ENCODE measurements at places on chromosomes 11 and 22.
A peak's percentile ranks its signal among the peaks of the same experiment; 100 is the strongest.

DNA sequence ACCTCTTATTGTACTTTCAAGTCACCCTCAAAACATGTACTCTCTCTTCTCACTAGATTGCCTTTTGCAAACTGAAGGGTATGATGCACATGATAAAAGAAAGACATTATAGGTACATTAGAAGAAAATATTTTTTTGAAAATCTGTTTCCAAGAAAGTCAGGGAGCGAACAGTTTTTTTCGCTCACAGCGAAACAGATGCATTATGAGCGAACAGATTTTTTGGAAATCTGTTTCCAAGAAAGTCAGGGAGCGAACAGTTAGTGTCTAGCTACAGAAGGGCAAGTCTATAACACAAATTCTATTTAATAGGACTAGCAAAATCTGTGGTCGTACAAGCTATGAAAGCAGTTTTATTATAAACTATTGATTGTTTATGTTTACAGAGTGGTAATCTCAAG lies 296.2 kb upstream of the ANO3 start:
- DNase-seq = no peak

GRCh38 chr11:95699631-95700470 lies 89.7 kb downstream of the FAM76B start:
- no peak for DNase-seq

DNA sequence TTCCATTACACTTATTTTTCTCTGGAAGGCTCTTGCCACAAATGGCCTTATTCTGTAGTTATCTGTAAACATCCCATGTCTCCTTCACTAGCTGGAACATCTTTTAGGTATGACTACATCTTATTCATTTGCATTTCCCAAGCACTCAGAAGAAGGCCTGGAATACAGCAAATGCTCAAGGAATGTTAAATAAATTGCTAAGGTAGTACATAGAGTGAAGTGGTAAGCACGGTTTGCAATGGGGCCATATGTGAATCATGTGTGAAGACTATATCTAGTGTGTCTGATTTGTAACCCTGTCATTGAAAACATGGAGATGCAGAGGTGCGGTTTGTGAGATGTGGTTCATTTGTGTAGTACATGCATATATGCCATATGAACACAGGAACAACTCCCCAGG lies 33.5 kb downstream of the GDPD4 start:
- no peak for DNase-seq

- no peak for DNase-seq
Observed at GRCh38 chr11:117620086-117620485, 176.9 kb downstream of the DSCAML1 start.

- DNase-seq = no peak
Observed at GRCh38 chr11:16966930-16967671, 47.1 kb downstream of the PLEKHA7 start.

DNA sequence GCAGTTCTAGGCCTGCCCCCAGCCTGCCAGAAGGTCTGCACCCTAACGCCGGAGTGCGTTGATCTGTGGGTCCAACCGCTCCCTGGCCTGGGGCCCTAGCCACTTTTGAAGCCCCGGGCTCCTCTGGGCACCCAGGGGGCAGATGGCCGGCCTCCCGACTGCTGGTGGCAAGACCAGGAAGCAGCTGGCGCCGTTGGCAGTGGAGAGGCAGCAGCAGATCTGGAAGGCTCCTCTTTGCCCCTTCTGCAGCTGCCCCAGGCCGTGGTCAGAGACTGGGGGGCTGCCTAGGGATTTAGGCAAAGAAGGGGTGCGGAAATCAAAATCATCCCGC lies 445 bp upstream of the VWCE start:
- no peak for DNase-seq

GRCh38 chr22:21858025-21858764 lies 9.2 kb downstream of the MAPK1 start:
- DNase-seq = no peak

DNA sequence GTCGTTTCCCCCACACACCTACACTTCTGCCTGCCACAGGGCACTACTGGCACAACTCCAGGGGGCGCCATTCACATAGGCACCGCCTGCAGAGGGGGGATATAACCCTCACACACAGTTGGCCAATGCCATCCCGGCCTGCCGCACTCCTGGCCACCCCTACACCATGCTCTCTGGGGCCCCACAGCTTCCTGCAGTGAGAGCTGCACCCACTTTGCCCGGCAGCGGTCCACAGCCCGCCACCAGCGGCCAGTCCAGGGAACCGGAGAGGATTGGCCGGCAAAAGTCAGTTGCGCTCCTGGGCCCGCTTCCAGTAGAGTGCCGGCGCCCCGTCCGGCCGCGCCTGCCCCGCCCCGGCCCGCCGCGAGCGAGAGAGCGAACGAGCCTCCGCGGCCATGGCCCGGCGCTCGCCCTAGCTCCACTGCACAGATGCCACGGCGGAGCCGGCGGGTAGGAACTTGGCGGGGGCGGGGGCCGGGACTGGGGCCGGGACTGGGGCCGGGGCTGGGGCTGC lies 25.6 kb upstream of the SUSD2 start:
- DNase-seq = peak; percentile 49

DNA sequence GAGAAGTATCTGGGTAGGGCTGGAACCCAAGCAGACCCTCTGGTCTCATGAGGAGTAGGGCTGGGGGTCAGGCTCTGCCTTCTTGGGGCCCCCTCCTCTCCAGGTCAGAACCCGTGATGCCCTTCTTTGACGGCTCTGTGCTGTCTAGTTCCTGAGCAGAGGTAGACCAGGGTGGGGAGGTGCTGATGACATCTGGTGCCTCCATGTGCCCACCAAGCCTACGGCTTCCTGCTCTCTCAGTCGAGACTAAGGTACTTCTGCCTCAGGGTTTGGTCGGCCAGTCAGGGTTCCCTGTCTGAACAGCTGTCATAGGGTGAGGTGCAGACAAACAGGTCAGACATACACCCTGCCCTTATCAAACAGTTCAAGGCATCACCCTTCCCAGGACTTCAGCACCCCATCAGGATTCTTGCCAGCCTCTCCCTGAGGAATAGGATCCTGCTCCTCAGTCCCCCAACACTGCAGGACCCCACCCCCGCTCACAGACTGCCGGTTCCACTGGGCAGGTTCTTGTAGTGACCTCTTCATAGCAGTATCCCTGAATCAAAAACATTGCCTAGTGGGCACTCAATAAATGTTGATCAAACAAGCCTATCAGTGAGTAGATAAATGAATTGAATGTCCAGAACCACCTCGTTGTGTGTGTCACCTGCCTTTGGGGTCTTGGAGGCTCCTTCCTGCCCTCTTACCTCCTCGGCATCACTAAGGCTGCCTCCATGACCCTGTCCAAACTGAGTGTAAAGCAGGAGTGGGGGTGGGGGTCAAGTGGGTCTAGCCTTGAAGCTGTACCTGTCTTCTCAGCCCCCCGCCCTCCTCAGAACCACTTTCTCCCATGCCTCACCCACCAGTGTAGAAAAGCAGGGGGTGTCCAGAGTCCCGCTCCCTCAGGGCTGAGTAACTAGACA lies 158.2 kb downstream of the BUD13 start:
- DNase-seq = no peak

DNA sequence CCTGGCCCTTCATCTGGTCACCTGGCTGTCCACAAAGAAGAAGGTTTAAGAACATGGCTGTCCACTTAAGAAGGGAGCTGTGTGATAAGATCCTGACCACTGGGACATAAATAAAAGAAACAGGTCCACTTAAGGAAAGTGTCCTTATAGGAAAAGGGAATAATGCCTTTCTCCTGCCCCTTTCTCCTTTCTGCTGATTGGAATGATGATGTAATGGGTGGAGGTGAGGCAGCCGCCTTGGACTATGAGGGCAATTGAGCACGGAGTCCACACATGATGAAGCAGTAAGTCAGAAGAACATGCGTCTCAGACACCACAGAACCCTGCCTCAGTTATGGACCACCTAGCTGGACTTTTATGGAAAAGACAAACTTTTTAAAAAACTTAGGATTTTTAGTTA lies 401.1 kb downstream of the SHANK2 start:
- no peak for DNase-seq

DNA sequence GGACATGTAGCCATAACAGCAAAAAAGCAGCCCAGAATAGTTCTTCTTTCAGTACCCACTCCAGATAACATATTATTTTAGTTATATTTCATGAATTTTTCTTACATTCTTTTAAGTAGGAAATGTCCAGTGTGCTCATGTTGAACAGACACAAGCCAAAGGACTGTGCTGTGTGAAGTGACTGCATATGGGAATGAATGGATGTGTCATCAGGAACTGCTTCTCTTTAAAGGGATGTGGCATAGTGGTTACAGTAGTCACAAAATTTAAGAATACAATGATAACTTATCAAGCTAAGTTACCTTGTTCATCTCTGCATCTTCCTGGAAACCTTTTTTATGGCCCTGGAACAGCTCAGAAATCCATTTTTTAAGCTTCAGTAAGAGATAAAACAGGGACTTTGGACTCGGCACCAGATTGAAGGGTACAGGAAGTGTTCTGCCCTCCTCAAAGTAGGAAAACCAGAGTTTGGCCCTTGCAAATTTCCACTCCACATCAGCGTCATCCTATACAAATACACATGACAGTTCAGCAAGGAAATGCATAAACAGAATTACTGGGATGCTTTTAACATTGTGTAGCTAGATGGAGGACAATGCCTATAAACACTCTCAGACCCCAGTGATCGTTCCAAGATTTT lies 112.8 kb downstream of the TRPC6 start:
- no peak for DNase-seq

GRCh38 chr11:35103366-35104208 lies 35.4 kb upstream of the CD44 start:
- DNase-seq = no peak

- DNase-seq = no peak
Observed at GRCh38 chr11:17378655-17379054, 9.8 kb downstream of the KCNJ11 start.

GRCh38 chr11:95487391-95487790 lies 256.4 kb upstream of the SESN3 start:
- no peak for DNase-seq

DNA sequence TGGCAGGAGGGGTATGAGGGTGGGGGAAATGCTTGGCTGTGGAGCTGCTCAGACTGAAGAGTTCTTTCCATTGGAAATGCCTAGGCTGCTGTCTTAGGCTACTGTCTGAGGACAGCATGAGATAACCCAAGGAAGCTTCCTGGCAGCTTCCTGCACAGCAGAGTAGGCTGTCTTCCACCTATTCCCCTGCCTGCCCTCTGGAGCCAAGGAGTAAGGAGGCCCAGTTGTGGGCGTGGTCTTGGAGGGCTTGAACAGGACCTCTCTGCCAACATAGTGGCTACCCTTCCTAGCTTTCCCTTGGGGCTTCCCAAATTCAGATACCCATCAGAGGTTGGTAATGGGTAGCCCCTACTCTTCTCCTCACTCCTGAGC lies 25.9 kb downstream of the PHLDB1 start:
- no peak for DNase-seq

DNA sequence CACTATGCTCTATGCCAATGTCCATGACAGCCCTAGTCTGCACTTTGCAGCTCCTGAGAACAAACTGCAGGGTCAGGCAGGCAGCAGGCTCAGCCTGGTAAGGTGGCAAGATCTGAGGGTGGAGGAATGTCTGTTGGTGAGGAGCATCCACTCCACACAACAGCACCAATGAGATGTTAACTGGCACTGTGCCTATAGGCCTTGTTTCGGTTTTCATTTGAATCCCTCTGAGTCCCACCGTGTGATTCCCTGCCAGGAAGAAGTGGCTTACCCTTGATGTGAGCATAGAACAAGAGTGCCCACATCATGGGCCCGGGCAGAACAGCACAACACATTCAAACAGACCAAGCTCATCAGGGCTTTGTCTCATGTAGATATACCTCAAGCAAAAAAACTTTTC lies 44.1 kb upstream of the CHRM4 start:
- no peak for DNase-seq

- no peak for DNase-seq
Observed at GRCh38 chr22:29524442-29525191, 28.9 kb downstream of the THOC5 start.

GRCh38 chr11:87256694-87257340 lies 219.1 kb downstream of the TMEM135 start:
- DNase-seq = no peak

DNA sequence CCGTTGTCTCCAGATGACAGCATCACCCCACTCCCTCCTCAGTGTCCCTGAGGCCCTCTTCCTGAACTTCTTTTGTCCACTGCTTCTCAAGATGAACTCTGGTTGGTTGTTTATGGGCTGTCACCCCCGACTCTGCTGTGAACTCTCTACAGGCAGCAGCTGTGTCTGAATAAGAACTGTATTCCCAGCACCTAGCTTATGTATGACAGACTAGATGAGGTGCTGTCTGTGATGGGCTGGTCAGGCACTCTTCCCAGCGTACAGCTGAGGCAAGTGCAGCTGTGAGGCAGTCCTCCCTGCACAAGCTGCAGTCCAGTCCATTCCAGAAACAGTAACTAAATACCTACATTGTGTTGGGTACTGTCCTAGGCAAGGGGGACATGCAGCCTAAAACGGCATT lies 111.4 kb upstream of the PITPNB start:
- DNase-seq = no peak

DNA sequence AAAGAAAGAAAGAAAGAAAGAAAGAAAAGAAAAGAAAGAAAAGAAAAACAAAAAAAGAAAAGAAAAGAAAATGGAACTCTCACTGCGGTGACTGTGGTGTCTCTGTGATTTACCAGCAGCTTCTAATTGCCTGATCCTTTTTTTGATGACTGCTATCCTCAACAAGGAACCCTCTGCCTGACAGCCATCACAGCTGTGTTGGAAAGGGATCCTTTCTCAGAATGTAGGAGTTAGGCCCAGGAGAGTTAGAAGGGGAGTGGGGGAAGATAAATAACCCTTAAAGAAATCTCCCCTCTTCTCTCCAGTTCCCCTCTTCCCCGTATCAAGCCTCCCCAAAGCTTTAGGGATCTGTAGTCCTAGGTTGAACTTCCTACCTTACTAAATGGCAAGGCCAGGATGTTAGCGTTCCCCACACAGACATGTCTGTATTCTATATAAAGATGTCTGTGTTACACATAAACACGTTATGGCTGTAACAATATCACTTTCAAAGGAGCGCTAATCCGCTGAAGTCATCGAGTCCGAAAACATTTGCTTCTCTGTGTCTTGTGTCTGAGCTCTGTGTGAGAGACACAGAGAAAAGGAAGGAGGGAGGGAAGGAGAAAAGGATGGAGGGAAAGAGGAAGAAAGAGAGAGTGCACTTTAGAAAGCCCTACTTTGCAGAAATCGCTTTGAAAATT lies 26.8 kb upstream of the WT1 start:
- no peak for DNase-seq

GRCh38 chr11:114180301-114181055 lies 115.7 kb upstream of the NNMT start:
- DNase-seq = no peak

Data from AG09319 (cell line).